Hindlimb muscle (tissue), 1 donor: ENCODE measurements at places on chromosomes 4 and X. TPM values are rescaled to one million over a fixed set of nuclear protein-coding genes. Genes with fewer than 3 reads are reported as not detected.

DNA sequence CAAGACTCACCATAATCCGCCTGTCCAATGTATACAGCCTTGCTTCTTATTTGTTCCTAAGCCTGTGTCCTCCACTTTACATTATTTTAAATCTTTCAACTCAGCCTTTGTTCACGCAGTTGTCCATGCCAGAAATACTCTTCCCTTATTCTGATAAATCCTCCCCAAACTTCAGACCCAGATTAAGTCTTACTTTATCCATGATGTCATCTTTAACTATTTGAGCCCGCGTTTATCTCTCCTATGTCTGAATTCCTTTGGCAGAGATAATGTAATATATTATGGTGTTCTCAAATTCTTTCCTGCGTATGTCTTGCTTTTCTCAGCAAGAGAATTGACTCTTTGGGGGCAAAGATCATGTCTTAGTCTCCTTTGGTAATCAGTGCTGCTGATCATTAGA, 129.6 kb downstream of the LUZP4 start:
- DNase-seq = no peak

DNA sequence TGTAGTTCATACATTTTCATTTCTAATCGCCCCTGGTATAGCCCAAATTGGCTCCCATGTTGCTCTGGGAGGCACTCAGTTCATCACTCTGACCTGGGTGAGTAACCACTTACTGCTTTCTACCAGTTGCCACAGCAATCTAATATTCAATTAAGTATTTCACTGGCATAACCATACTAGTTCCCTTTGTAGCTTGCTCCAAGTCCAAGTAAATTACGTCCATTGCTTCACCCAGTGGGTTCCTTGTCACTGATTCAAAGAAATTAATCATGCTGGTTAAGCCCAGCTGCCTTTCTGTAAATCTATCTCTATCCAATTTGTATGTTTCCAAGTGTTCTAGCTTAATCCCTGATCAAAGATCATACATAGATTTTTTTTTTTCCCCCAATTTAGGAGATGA, 92.0 kb upstream of the CBR4 start:
- no peak for DNase-seq

DNA sequence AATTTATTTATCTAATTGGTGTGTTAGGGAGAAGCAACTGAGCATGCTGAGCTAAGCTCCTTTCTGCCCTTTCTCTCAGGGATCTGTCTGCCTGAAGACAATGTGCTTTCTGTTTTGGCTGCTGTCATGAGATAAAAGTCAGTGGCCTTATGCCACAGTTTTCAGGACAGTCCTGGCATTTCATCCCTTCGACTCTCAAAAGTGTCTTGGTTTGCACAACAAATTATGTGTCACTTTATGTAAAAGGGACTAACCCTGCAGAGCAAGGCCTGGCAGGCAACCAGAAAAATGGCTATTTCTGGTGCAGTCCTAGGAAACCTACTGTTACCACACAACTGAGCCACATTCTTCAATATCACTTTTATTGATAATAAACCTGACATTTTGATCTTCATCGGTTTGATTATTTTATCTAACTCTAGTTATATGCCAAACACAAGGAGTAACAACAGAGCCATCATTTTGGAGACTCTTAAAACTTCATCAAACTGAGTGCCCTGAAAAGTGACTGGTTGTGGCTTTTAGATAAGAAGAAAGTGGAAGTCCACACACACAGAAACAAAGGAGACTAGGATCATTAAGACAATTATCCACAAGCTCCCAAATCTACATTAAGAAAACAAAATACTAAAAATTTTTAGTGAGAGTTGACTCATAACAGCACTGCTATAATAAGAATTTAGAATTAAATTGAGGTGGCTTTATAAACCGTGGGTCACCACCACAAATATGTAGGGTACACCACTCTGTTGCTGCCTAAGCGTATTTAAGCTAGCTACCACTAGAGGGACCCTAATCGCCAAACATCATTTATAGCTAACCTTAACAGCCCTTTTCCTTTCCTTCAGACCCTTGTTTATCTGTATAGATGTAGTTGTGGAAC, 95.9 kb upstream of the PTPN13 start:
- DNase-seq = peak; percentile 34

DNA sequence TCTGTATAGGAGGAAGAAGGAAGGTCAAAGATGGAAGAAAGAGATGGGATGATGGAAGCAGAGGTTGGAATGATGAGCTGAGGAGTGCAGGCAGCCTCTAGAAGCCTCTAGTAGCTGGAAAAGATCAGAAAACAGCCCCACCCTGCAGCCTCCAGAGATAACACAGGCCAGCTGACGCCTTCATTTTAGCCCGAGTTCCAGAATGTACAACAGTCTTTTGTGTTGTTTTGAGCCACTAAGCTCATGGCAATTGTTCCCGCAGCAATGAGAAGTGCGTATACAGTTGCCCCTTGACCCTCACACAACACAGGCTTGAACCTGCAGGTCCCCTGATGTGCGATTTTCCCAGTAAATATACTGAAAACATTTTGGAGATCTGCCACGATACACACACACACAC, 72.0 kb downstream of the WFS1 start:
- no peak for DNase-seq

GRCh38 chr4:472881-473569, 25.9 kb downstream of the ZNF721 start:
- peak; percentile 1 for DNase-seq

GRCh38 chrX:78333521-78333920, 6.1 kb upstream of the CYSLTR1 start:
- DNase-seq = no peak

GRCh38 chrX:68978255-68978654, 149.4 kb downstream of the EFNB1 start:
- DNase-seq = no peak

GRCh38 chrX:123976706-123977316, 15.3 kb downstream of the STAG2 start:
- DNase-seq = no peak

GRCh38 chr4:81486502-81486901, 14.8 kb upstream of the RASGEF1B start:
- DNase-seq = no peak

- DNase-seq = no peak
These were observed 243.3 kb downstream of the FSTL5 start for GRCh38 chr4:161920304-161921052.

DNA sequence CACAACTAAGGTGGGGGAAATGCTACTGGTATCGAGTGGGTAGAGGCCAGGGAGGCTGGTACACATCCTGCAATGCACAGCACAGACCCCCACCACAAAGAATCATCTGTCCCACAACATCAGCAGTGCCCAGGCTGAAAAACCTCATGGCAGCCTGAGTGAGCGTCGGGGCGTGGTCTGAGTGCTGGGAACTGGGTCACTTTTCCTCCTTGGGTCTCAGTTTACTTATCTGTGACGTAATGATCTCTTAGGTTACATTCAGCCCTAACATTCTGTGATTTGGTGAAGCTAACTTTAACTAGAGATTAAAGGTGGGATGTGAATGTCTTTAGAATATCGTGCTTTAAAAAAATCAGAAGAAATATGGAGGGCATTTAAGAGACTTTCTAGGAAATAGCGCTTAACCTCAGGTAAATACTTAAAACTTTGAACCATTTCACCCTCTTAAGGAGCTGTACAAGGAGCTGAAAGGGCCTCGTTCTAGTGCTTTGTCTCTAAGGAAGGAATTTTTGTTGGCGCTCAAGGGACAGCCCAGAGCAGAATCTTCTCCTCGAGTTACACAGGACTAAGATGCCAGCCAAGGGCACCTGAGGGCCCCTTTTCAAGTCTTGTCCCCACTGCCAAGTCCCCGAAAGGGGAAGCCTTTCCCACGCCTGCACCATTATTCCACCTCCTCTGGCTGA, 18.1 kb upstream of the TRIM2 start:
- no peak for DNase-seq

DNA sequence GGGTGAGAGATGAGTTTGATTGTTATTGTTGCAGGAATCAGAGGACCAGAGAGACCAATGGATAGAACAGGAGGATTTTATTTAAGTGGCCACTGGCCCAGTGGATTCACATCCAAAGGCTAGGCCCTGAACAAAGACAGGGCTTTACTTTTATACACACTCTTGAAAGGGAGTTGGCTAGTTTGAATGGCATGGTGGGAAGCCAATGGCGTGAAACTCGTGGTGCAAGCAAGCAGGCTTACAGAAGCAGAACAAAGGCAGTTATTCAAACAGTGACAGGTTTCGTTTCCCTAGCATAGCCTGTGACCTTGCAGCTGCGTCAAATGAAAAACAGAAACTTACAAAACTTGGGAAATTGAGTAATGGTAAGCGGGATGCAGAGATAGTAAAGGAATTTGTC, 110.2 kb upstream of the PRDX4 start:
- no peak for DNase-seq

GRCh38 chr4:135354876-135355275, 1153.3 kb upstream of the PABPC4L start:
- no peak for DNase-seq

DNA sequence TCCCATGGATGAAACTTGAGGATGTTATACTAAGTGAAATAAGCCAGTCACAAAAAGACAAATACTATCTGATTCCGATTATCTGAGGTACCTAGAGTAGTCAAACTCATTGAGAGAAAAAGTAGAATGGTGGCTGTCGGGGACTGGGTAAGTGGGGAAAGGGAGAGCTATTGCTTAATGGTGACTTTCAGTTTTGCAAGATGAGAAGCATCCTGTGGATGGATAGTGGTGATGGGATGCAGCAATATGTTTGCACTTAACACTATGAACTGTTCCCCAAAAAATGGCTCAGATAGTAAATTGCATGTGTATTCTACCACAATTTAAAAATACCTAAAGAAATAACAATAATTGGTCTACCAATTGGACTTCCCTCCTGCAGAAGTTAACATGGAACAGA, 181.5 kb downstream of the SHROOM3 start:
- DNase-seq = no peak

DNA sequence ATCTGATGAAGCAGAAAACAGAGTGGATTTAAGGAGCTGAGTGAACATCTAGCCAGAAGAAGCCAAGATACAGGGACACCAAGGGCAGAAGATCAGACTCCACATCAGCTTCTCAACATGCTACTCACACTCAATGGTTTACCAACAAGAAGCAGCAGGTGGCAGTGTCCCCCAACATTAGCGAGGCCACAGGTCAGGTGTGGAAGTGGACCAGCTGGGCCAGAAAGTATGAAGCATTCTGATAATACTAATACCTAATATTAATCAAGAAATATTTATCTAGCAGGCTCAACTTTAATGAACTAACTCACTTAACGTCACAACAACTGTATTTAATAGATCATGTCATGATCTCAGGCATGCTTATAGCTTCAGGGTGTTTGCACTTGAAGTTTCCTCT, 73.4 kb upstream of the TTC29 start:
- DNase-seq = peak; percentile 29

DNA sequence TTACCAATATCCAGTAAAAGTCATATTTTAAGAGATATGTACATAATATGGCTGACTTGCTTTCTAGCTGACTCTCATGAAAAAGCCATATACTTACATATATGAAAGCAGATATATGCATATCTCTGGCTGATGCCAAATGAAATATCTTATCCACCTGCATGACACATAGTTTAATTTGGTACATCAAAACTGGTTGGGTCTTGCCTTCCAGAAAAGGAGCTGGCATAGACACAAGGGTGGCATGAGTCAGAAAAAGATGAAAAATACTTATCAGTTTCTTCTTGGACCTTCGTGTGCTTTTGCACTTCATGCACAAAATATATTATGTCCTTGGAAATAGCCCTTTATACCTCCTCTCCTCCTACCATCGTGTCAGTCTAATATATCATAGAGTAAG, 32.1 kb downstream of the TIGD4 start:
- no peak for DNase-seq

DNA sequence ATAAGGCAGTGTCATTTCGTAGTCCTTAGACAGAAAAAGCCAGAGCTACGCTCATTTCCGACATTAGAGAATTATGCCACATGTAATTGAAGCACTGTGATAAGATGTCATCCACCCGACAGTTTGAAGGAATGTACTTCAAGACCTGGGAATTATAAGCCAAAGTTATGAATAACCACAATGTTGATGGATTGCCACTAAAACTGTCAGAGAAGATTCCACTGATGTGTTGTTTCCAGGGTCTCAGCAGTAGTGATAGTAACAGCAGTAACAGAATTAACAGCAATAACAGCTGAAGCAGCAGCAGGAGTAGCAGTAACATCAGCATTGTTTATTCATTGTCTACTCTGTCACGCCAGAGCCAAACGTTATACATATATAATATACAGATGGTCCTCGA, 24.7 kb downstream of the RAB33A start:
- DNase-seq = no peak

GRCh38 chr4:25991340-25991739, 77.3 kb downstream of the SMIM20 start:
- DNase-seq = no peak

DNA sequence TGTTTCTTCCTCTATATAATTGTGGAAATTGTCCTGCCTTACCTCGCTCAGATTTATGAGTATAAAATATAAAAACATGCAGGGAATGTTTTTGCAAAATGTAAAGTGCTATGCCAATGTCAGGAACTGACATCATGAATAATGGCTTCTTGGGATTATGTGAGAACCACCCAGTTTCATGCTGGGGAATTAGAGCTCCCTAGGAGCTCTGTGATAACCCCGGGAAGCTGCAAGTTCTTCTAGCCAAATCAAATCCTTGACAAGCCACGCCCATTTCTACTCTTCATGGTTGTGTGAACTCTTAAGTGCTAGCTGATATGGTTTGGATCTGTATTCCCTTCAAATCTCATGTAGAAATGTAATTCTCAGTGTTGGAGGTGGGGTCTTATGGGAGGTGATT, 85.9 kb upstream of the PAK3 start:
- no peak for DNase-seq

- DNase-seq = no peak
These were observed 66.4 kb upstream of the NDP start for GRCh38 chrX:44039556-44039955.

DNA sequence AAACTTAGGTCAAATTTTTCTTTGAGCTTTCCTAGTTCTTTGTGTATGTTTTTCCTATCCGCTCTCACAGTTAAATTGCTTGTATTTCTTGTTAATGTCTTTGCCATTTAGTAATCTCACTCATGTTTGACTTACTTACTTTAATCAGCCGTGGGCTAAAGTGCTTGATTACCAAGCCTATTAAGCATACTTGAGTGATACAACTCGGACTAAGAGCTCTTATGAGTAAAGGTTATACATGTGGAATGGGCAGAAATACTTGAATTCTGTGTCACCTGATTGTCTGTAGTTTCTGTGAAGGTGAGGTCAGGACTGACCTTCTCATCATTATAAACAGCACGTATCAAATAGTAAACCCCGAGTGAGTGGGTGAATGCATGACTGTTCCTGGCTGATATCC, 664.5 kb downstream of the PDHA2 start:
- no peak for DNase-seq

GRCh38 chrX:24990535-24990934, 25.2 kb downstream of the ARX start:
- no peak for DNase-seq

- peak; percentile 49 for DNase-seq
These were observed 37.0 kb upstream of the ATP6AP2 start for GRCh38 chrX:40543661-40544328.

CCKAR gene
- not detected for polyA plus RNA-seq

ACE2 gene
- polyA plus RNA-seq = not detected

CLNK gene
- 0.30 TPM for polyA plus RNA-seq

ASMT gene
- polyA plus RNA-seq = 0.19 TPM

KLHL4 gene
- polyA plus RNA-seq = 9.4 TPM

NWD2 gene
- not detected for polyA plus RNA-seq

CACNA1F gene
- not detected for polyA plus RNA-seq

LINC00632 gene
- polyA plus RNA-seq = 5.9 TPM

SPOCK3 gene
- polyA plus RNA-seq = 0.90 TPM

UGT8 gene
- polyA plus RNA-seq = 0.28 TPM
